Stimulated activated CD8-positive, alpha-beta memory T cell treated with anti-CD3 and anti-CD28 coated beads, Interleukin-4, amount 100 ng/mL, for 4 hours (primary cell): ENCODE measurements at places on chromosomes 2 and 18.

DNA sequence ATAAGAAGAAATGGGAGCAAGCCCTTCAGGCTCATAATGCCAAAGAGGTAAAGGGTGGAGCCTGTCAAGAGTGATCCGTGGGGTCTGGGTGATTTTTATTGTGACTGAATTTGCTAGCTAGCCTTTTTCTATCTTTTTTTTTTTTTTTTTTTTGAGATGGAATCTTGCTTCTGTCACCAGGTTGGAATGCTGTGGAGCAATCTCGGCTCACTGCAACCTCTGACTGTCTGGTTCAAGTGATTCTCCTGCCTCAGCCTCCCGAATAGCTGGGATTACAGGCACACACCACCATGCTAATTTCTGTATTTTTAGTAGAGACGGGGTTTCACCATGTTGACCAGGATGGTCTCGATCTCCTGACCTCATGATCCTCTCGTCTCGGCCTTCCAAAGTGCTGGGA lies 29.1 kb downstream of the DRC1 start:
- DNase-seq, result no peak

DNA sequence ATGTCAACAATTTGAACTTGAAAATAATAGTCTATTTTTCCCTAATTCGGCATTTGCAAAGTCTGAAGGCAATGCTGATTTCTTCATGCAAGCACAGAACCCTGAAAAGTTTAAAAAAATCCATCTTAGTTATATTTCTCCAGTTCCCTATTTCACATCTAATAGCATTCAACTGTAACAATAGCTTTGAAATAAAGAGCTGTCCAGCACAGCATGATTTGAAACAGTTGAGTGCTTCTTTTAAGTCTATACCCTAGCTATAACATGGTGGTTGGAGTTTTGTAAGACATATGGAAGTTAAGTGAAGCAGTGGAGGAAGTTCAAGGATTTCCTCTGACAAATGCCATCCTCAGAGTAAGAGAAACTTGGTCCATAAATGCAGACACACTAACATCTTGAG lies 691.9 kb downstream of the ERBB4 start:
- no peak for DNase-seq

DNA sequence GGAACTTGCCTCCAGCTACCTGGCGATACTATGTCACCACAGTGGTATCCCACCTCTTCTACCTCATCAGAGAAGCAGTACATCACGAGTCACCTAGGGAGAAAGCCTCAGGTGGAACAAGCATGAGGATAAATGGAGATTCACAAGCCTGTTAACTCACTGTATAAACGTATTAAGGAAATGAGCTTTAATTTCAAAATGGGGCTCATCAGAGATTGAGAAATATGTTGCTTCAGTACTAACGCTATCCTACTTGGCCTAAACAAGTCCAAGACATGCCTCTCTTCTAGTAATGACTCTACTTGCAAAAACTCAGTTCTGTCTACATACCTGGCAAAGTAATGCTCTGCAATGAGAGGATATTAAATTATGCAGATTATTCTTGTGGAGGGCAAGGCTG lies 4.3 kb downstream of the SLC39A6 start:
- DNase-seq, result no peak

DNA sequence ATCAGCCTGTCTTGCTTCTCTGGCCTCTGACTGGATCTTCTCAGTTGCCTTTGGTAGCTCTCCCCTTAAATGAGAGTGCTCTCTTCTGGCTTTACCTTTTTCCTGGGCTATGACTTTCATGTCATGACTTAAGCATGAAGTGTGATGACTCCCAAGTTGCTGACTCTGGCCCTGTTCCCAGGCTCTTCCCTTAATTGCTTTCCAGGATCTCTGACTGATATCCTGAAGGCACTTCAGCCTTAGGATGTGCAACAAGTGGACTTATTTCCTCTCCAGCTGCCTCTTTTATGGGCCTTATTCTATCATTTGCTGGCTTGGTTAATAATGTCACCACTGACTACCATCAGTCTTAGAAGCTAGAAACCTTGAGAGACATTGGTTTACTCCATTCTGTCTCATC lies 17.4 kb downstream of the SEMA4F start:
- no peak for DNase-seq

DNA sequence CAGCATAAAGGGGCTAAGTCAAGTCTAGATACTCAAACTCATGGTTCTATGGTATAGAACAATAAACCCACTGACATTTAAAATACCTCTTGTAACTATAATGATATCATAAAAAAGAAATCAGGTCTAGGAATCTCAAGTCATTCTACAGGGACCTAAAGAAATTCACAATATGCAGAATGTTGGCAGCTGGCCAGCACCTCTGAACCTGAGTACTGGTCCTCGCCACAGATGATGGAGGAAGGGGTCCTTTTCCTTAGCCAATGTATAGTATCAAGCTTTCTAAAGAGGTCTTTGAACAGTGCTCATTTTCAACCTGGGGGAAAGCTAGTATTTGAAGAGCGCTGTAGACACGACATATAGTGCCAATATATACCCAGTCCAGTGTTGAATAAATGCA lies 108.4 kb upstream of the ITGB6 start:
- no peak for DNase-seq
